ENCODE measurements at places on chromosomes 13 and 19.

- DNase-seq: no peak
These were observed 31.5 kb upstream of the MAP3K10 start for GRCh38 chr19:40159744-40160143.

GRCh38 chr19:10742476-10742875, 24.6 kb downstream of the DNM2 start:
- DNase-seq: no peak

- no peak for DNase-seq
These were observed 1.3 kb upstream of the SPIB start for GRCh38 chr19:50417111-50418081.

GRCh38 chr19:14337510-14337909, 43.7 kb upstream of the ADGRE5 start:
- DNase-seq: peak; percentile 63

- no peak for DNase-seq
These were observed 1137.7 kb downstream of the UQCRFS1 start for GRCh38 chr19:28075229-28075628.

DNA sequence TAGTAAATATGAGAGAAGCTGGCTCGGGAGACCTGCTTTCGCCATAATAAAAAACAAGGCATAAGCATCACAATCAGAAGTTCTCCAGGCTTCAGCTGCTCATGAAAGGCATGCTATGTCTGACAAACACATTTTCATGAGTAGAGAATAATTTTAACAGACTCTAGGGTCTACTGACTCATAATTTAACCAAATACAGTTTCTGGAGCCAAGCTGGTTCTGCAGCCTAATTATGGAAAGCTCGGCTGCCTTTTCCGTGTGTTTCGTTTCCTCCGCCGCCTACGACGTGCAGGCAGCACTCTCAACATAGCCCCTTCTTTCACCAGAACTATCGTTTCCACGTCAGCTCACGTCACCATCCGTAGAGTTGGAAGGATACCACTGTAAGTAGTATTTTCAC, 5.7 kb downstream of the MCF2L start:
- DNase-seq: no peak

GRCh38 chr19:49022116-49022515, 2.0 kb downstream of the CGB3 start:
- DNase-seq: no peak

DNA sequence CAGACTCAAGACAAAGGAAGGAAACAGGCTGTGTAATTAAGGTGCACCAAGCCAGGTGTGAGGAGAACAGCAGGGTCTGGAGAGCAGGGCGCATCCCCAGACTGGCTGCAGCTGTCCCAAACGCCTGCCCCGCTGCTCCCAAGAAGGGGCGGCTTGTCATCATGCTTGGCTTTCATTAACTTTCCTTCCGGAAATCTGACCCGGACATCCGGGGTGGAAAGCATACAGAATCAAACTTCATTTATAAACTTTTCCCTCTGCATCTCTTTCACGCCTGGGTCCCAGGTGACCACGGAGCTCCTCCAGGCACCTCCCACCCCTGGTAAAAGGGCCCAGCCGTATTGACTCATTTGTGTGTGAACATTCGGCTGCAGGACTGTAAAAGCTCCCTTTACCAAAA, 31.7 kb downstream of the TSHZ3 start:
- DNase-seq: no peak

GRCh38 chr19:18601875-18602274, 4.7 kb downstream of the CRLF1 start:
- DNase-seq: no peak

DNA sequence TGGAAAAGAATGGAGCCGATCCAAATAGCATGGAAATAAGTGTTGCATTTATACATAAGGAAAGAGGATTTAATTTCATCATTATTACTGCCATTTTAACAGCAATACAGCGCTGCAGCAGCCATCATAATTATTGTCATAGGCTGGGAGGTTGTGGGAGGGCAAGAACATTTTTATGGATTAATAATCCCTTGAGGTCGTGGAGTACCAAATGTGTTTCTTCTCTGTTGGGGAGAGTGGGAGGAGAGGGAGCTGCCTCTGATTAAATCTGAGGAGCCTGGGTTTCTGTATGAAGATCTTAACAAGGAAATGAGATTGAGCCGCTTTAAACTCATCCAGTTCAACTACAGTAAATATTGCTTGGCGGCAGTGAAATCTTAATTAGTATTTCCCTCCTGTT, 805.9 kb downstream of the PCDH17 start:
- no peak for DNase-seq

GRCh38 chr13:31088826-31089420, 72.8 kb downstream of the HSPH1 start:
- no peak for DNase-seq

DNA sequence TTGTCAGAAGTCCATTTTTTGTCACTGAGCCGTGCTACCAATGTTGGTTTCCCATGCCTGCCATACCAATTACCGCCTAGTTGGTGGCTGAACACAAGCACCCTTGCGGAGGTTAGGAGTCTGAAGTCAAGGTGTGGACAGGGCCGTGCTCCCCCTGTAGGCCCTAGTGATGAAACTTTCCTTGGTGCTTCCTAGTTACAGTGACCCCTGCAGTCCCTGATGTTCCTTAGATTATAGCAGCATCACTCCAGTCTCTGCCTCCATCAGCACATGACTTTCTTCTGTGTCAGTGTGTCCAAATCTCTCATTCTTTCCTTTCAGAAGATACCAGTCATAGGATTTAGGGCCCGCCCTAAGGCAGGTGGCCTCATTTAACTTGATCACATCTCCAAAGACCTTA, 99.0 kb downstream of the MYO16 start:
- no peak for DNase-seq

- DNase-seq: no peak
These were observed 2541.1 kb downstream of the PCDH9 start for GRCh38 chr13:64688893-64689677.

DNA sequence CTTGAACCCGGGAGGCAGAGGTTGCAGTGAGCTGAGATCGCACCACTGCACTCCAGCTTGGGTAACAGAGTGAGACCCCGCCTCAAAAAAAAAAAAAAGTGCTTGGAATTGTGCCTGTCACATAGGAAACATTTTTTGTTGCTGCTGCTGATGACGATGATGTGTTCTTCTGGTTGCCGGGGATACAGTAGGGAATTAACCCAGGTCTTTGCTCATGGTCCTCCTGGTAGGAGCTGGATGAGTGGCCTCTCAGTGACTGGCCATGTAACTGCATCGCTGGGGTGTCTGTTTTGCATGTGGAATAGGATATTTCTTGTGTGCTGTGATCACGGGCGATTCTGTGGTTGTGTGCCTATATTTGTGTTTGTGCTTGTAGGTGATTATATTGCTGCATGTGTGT, 4.7 kb upstream of the CNFN start:
- no peak for DNase-seq

- DNase-seq: no peak
These were observed 128.9 kb downstream of the CDK8 start for GRCh38 chr13:26382835-26383234.

DNA sequence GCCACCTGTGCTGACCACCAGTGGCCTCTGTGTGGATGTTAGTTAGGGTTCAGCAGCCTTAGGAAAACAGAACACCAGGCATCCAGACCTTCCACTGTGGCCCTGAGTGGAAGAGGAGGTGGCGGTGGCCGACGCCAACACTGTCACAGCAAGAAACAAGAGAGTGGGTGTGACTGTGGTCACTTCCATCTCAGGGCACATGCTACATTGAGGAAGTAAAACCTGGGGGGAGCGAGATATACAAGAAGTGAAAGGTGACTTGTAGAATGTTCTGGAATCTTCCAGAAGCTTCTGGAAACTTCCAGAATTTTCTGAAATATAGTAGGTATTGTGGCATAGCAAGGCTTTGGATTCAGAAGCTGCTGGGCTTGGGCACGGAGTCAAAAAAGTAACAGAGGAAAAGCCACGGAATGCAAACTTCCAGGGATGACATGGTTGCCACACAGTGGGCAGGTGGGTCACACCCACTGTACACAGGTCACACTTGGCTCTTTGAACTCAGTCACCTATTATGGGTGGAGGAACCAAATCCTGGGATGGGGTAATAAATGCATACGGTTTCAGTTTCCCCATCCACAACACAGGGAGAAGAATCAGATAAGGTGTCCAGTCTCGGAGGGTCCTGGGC, 24.3 kb downstream of the GNG7 start:
- no peak for DNase-seq

DNA sequence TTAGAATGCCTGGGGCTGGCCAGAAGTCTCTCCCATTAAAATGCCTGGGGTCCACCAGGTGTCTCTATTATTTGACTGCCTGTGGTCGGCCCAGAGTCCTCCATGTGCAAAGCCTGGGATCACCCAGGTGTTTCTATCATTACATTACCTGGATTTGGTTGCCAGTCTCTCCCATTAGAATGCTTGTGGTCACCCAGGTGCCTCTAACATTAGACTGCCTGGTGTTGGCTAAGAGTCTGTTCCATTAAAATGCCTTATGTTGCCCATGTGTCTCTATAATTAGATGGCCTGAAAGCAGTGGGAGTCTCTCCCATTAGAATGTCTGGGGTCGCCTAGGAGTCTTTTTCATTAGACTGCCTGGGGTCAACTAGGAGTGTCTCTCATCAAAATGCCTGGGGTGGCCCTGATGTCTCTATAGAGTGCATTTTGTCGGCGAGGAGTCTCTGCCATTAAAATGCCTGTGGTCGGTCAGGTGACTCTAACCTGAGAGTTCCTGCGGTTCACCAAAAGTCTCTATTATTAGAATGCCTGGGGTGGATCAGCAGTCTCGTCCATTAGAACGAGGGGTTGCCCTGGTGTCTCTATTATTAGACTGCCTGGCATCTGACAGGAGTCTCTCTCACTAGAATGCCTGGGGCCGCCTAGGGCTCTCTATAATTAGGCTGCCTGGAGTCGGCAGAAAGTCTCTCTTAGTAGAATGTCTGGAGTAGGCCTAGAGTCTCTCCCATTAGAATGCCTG, 1540.5 kb downstream of the UQCRFS1 start:
- no peak for DNase-seq

DNA sequence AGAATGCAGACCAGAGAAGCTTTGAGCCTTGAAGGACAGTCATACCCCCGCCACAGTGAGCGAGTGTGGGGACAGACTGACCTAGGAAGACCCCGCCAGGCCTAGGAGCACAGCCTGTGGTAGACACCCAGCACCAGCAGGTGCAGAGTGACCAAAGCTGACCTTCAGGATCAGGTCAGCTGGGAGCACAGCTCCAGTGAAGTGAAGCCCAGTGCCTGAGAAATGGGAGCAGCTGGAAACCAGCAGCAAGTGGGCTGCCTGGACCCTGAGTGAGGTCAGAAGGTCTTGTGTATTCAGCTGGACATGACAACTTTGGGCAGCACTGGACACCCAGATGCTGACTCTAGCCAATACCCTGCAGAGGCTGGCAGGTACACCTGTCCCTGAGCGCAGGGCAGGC, 268.9 kb downstream of the TEX29 start:
- DNase-seq: no peak

DNA sequence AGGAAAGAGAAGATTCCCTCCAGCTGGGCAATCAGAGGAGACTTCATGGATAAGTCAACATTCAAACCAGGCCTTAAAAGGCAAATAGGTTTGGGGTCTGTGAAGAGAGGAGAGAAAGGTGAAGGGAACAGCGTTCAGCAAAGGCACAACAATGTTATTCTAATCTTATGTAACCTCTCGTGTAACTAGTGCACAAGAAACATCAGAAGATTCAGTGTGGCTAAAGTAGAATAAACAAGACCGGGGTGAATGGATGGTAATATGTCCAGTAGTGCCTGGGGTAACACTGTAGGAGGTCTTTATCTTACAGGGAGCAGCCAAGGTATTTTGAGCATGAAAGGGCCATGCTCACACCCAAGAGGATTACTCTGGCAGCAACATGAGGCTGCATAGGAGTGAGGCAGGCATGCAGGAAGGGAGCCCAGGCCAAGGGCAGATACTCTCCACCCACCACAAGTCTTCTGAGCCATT, 24.1 kb downstream of the LHFPL6 start:
- no peak for DNase-seq

- no peak for DNase-seq
These were observed 169.4 kb downstream of the B3GLCT start for GRCh38 chr13:31369213-31369612.

- no peak for DNase-seq
These were observed 9.4 kb upstream of the CYP4F22 start for GRCh38 chr19:15498910-15499309.

GRCh38 chr19:14156971-14157717, 20.8 kb upstream of the ASF1B start:
- no peak for DNase-seq

GRCh38 chr13:74187564-74187963, 53.4 kb upstream of the KLF12 start:
- DNase-seq: no peak

DNA sequence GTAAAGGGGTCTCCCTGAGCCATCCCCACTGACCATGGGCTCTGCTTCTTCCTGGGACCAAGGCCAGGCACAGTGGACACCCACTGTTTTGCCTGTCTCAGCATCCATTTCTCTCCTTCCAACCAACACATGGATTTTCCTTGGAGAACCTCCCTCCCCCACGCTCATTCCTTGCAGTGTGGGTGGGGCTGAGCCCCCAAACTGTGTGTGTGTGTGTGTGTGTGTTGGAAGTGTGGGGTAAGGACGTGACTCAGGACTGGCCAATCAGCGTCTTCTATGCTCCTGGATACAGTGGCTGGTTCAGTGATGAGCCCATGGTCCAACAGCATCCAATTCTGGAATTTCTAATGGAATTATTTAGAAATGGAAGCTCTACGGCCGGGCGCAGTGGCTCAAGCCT, 18.7 kb downstream of the CEBPA start:
- no peak for DNase-seq

DNA sequence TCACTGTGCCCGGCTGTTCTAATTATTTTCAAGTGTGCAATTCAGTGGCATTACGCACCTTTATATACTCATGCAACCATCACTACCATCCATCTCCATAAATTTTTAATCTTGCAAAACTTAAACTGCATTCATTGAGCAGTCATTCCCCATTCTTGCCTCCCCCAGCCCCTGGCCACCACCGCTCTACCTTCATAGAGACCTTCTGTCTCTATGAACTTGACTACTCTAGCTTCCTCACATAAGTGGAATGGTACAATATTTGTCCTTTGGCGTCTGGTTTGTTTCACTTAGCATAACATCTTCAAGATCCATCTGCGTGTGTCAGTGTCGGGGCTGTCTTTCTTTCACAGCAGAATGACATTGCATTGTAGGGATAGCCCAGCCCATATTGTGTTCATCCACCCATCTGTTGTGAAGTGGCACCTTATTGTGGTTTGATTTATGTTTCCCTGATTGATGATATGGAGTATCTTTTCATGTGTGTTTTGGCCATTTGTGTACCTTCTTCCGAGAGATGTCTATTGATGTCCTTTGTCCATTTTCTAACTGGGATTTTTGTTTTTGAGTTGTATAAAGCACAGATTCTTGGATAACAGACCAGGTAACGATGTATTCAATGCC, 64.8 kb upstream of the FLT1 start:
- DNase-seq: no peak

- DNase-seq: no peak
These were observed 9.6 kb downstream of the FSD1 start for GRCh38 chr19:4313847-4314490.

DNA sequence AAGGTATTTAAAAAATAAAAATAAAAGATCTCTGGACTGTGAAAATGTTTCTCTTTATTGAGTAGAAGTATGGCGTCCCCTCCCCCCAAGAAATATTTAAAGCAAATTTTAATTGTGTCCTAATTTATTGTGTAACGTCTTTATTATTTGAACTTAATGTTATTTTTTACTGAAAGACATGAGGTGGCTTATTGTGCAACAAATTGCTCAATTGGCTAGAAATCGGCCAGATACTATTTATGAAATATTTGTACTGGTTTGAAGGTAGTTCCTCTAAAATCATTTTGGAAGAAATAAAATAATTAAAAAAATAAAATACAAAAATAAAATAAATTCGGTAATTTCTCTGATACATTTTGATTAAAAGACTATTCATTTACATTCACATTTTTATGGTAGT, 162.3 kb downstream of the DACH1 start:
- DNase-seq: no peak

- no peak for DNase-seq
These were observed 7.3 kb upstream of the F7 start for GRCh38 chr13:113098162-113098732.
